CD14-positive monocyte (primary cell): ENCODE measurements at places on chromosomes 5 and 9.

DNA sequence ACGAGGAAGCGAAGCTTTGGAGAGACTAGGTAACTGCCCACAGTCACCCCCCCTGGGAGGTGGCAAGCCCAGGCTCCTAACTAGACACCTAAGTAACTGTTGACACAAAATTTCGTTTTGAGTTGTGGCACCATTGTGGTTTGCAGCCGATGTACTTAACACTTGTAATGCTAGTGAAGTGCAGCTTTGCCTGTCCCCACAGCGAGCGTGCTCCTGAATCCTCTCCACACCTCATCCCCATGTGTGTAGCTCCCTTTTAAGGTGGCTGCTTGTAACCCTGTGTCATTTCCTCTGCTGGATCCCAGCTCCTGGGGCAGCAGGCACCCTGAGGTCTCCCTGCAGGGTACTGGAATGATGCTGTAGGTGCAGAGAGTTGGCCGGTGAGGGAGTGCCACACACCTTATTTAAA, 114.9 kb downstream of the TRIO start:
- DNase-seq = no peak

GRCh38 chr9:125759764-125760129, 12.6 kb downstream of the PBX3 start:
- DNase-seq = no peak

DNA sequence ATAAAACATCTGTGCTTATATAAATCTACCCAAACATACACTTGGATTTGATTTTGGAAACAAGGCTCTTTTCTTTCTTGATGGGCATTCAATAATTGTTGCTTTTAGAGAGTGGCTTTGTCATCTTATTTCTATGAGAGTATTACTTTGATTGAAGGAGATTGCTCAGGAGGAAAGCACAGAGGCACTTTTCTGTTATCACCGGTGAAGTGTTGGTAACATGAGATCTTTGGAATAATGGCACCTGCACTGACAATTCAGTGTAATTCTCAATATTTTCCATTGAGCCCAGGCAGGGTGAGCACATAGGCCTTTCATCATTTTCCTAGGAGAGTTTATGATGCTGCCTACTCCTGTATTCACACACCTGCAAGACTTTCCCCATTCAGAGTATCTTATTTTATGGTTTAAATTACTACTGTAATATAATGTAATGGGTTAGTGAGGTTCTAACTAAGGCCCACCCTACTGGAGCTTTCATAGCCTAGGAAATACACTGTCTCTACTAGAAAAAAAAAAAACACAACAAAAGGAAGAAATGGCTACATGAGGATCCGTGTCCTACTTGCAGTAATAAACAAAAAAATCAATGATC, 244.3 kb downstream of the DENND1A start:
- no peak for DNase-seq

DNA sequence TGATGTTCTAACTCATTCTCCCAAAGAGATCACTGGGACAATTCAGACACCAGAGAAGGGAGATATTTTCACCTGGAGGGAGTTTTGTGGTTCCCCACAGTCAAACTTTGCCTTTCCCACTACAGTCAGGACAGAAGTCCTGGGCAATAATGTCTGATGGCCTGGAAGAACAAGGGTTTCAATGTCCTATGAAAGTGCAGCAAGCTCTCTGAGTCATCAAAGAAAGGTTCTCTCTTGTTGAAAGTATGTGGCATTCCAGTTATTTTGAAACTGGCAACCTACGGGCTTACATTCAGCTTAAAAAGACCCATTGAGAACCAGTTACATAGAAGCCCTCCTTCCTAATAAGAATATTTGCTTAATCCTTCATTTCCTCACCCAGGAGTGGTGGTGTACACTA, 103.9 kb downstream of the INSYN2B start:
- peak; percentile 53 for DNase-seq

- DNase-seq = peak; percentile 44
Measured at GRCh38 chr5:56685503-56686217, 129.7 kb upstream of the MAP3K1 start.

GRCh38 chr5:5250758-5251157, 110.6 kb downstream of the ADAMTS16 start:
- DNase-seq = no peak

GRCh38 chr5:56751572-56752313, 63.6 kb upstream of the MAP3K1 start:
- DNase-seq = no peak

DNA sequence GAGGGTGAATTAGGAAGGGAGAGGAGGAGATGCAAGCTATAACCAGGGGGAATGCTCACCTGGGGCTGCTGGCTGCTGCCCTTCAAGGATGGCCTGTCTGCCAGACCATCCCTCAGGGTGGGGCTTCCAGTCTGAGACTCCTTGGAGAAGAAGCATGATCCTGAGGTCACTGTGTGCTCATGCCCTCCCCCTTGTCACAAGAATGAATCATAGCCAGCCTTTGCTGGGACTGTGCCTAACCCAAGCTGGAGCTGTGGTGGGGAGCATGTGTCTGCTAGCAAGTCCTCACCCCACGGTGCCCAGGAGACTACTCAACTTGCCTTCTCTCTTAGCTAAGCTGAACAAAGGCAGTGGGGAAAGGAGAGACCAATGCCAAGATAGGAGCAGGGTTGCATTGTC, 463.6 kb downstream of the SPOCK1 start:
- DNase-seq = no peak

GRCh38 chr5:65190328-65191053, 291.2 kb downstream of the ADAMTS6 start:
- DNase-seq = no peak

DNA sequence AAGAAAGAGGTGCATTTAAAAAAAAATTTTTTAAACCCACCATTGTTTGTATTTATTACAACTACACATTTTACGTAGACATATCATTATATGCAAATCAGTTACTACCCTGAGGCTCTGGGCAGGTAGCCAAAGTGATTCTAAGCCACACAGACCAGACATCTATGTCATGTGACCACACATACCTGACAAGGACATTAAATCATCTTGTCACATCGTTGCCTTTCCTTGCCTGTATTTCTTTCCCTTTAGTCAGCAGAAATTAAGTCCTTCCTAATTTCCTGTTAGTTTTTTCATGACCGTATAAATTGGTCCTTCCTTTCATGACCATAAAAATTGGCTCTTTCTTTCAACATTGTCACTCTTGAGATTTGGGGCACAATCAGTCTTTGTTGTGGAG, 134.2 kb upstream of the MARCHF11 start:
- no peak for DNase-seq

DNA sequence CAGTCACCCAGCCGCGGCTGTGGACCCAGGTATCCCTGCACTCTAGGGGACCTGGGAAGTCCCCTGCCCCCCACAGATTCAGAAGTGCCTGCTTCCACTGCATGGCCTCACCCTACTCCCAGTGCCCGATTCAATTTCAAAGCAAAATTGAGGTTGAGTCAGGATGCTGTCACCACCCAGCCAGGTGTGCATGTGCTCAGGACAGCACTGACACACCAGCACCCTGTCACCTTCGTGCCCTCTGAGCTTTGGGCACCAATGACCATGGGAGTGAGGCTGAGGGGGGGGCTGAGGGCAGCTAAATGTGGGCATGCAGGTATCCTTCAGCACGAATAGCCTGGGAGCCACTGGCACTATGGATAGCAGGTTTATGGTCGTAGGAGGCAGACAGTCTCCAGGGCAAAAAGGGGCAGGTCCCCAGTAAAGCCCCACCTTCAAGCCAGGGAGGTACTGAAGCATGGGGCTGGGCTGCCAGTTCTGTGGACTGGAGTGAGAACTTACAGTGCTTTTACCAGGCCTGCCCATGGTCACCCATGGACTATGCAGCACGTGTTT, 1151.6 kb upstream of the CDH6 start:
- DNase-seq = no peak

DNA sequence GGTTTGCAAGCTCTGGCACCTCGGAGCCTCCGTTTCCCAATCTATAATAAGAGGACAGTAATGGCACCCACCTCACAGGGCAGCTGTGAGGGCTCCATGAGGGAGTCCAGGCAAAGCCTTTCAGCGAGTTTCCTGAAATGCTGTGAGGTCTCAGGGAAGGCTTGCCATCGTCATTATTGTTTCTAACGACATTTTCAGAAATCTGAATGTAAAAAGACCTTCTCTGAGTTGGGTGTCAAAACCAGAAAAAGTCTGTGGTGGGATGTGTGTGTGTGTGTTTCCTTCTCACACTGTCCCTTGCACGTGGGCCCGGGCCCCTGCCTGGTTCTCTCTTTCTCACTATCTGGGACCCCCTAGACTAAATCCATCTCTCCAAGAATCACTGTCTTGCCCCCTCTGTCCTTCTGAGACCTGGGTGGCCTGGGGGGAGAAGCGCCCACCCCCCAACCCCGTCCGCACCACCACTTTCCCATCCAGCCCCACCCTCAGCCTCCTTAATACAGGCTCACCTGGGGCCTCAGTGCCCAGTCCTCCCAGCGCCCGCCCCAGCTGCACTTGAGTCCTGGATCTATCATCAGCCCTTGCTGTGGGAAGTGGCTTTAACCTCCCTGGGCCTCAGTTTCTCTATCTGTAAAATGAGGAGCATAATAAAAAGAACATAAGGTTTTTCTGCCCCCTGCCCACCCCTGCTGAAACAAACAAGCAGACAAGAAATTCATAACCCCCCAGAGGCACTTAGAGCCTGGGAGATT, 180.3 kb downstream of the C9orf50 start:
- DNase-seq = no peak

DNA sequence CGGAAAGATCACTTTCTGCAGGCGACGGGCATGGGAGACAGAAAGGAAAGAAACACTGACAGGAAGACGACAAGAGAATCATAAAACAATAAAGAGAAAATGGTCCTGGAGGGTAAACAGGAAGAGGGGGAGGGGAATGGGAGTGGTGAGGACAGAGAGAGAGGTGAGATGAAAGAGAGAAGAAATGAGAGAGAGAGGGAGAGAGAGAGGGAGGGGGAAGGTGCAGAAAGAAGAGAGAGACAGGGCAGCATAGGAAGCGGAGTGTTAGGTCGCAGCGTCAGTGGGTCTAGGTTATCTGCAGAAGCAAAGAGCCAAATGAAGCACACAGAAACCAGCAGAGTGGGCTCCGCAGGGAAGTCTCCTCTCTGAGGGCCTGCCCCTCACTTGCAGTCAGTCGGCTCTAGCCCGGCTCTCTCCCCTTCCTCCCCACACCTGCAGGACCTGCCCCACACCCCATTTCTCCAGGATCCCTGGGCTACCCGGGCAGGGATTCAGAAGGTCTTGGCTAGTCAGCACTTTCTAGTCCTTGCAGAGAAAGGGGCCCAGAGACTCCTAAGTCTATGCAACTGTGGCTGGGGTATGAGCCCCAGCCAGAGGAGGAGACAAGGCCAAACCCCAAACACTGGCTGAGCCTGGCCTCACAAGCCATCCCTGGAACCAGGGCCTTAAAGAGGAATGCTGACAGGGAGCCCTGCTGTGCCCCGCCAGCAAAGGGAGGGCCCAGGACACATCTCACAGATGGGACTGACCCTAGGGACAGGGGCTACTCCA, 29.7 kb upstream of the MEIKIN start:
- DNase-seq = no peak

DNA sequence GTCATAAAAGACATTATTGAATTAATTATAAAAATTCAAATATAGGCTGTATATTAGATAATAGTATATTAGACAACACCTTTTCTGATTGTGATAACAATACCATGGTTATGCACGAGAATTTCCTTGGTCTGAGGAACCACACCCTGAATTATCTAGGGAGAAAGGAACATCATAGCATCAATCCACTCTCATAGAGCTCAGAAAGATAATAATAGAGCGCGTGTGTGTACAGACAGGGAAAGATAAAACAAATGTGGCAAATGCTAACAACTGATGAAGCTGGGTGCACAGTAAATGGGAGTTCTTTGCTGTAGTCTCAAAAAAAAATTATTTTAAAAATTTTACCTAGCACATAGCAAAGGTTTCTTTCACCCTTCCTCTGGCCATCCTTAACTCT, 143.5 kb downstream of the CDK5RAP2 start:
- no peak for DNase-seq

GRCh38 chr5:119864286-119864685, 234.9 kb downstream of the FAM170A start:
- no peak for DNase-seq

- no peak for DNase-seq
Measured at GRCh38 chr5:95605786-95606185, 14.1 kb upstream of the GPR150 start.

- no peak for DNase-seq
Measured at GRCh38 chr5:90347462-90347861, 62.1 kb downstream of the CETN3 start.

DNA sequence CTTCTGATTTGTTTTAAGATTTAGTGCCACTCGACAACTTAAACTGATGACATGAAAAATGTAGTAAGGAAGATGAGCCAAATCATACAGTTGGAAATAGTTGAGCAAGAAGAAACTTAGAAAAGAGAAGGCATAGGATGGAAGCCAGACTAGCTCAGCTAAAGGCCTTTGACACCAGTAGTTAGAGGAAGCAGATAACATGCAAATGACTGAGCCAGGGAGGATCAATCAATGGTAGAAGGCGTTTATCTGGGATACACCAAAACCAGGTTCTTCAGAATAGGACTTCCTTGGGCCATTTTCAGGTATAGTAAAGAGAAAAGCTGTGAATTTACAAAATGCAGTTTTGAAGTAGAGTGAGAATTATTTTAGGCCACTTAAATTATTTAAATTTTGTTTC, 3.2 kb downstream of the TDRD7 start:
- DNase-seq = no peak

DNA sequence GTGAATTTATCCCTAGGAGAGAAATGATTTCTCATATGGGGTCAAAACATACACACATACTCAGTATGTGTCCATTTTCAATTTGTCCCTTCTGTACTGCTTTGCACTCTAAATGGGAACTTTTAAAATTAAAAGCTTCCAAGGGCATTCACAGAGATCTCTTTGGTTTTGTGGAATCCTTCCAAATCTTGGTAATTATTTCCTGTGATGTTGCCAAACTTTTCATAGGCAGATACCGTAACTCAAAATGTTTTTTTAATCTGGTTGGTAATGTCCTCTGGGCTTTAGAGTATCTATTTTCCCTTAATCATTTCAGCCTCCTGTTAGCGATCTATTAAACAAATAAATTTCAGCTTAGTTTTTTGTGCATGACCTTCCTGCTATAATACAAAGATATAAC, 282.4 kb downstream of the ARHGEF28 start:
- no peak for DNase-seq

- peak; percentile 64 for DNase-seq
Measured at GRCh38 chr5:147310059-147310704, 75.4 kb downstream of the STK32A start.

DNA sequence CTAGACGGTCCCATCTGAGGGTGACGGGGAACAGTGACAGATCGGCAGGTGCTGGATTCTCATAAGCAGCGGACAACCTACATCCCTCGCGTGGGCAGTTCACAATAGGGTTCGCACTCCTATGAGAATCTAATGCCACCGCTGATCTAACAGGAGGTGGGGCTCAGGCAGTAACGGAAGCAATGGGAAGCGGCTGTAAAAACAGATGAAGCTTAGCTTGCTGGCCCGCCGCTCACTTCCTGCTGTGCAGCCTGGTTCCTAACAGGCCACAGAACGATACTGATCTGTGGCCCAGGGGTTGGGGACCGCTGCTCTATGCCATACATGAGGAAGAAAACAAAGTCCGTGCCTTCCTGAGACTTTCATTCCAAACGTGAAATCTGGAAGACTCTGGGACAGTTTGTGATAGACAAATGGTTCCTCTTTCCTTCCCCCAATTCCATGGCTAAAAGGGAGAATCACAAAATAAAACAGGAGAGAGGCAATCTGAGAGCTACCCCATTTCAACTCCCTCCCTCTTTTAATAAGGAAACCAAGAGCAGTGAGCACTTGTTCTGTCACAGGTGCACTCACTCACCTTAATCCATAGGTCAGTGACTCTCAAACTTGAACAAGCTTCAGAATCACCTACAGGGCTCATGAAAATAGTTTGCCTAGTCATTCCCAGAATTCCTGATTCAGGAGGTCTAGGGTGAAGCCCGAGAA, 12.1 kb downstream of the PDCL start:
- peak; percentile 11 for DNase-seq
